Suprapubic skin (tissue), 4 donors: ENCODE measurements at places on chromosomes 11 and 22. TPM values are rescaled to one million over a fixed set of nuclear protein-coding genes. Genes with fewer than 3 reads are reported as not detected.

- peak; percentile 47 for DNase-seq
Observed at GRCh38 chr22:21455334-21456089, 11.7 kb upstream of the TMEM191C start.

SCN2B gene
- total RNA-seq = not detected

DNA sequence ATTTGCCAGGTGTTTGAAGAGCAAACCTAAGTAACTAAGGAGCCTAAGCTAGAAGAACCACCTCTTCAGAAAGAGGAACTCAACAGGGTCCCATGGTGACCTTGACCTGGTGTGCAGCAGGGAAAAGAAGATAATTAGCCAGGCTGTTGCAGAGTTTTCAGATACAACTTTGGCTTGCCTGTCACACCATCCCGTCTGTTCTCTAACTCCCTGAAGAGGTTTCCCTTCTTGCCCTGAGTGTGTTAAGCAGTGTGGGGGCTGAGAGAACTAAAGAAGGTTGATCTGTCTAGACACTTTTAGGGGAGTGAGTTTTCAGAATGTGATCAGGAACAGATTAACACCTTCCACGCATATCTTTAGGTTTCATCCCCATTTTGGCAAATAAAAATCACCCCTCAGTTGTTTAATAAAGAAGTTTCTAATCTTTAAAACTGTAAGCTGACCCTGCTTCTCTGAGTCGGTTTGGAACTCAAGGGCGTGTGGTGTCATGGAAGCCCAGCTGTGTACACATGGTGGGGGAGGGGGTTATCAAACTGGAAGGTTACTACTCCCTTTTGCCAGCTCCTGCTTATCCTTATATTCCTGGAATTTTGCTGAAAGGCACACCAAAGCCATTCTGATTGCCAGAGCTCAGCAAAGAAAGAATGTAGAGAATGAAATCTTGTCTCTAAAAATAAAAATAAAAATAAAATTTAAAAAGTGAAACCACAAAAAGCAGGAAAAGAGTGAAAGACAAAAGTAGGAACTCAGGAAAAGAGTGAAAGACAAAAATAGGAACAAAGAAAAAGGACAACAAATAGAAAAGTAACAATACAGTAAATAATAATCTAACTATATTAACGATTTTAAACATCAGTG, 70.2 kb downstream of the DBX1 start:
- DNase-seq = no peak

PHF21B gene
- not detected for total RNA-seq

ARRB1 gene
- 24.8 TPM for total RNA-seq

GRCh38 chr22:32334660-32335365, 22.9 kb upstream of the RFPL3 start:
- DNase-seq = peak; percentile 30

TMEM121B gene
- total RNA-seq = 0.76 TPM

- DNase-seq = peak; percentile 70
Observed at GRCh38 chr11:123562158-123562557, 92.3 kb downstream of the SCN3B start.

GRCh38 chr11:5507933-5508305, 1.8 kb downstream of the UBQLN3 start:
- DNase-seq = no peak
